NAMALWA (cell line): ENCODE measurements at places on chromosomes 6 and 20.
A peak's percentile ranks its signal among the peaks of the same experiment; 100 is the strongest.

- DNase-seq = no peak
These were observed 2.9 kb upstream of the SPINT3 start for GRCh38 chr20:45518282-45518681.

DNA sequence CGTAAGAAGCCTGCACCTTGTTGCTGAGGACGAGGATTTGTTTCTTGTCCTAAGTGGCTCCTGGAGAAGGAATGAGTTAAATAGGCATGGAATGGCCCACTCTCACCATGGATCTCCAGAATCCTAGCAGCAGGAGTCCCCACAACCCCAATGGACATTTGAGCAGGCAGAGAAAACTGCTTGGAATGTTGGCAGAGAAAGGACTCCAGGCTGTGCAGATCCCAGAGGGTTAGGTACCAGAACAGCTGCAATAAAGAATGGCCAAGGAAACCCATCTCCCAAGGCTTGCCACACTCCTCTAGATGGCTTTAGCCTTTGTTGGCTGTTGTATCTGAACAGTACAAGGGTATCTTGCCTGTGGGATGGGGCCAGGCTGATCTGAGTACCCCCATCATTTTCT is 1415.7 kb upstream of the ADGRB3 start:
- no peak for DNase-seq

- peak; percentile 70 for DNase-seq
These were observed 44.0 kb downstream of the EFCAB8 start for GRCh38 chr20:32902456-32903420.

DNA sequence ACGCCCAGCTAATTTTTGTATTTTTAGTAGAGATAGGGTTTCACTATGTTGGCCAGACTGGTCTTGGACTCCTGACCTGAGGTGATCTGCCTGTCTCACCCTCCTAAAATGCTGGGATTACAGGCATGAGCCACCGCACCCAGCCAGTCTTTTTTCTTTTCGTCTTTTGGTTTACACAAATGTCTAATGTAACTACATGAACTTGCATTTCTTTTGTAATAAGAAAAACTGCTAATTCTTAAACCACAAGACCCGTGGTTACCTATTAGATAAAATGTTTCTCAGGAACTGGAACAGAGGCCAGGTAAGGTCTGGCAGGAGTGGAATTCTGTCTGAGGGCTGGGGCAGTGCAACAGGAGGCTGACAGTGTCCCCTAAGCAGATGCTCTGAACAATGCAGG is 32.7 kb upstream of the GSTA3 start:
- DNase-seq = no peak

GRCh38 chr6:110828396-110828795 is 13.1 kb upstream of the CDK19 start:
- no peak for DNase-seq

GRCh38 chr6:89379281-89379680 is 26.8 kb upstream of the UBE2J1 start:
- DNase-seq = no peak

DNA sequence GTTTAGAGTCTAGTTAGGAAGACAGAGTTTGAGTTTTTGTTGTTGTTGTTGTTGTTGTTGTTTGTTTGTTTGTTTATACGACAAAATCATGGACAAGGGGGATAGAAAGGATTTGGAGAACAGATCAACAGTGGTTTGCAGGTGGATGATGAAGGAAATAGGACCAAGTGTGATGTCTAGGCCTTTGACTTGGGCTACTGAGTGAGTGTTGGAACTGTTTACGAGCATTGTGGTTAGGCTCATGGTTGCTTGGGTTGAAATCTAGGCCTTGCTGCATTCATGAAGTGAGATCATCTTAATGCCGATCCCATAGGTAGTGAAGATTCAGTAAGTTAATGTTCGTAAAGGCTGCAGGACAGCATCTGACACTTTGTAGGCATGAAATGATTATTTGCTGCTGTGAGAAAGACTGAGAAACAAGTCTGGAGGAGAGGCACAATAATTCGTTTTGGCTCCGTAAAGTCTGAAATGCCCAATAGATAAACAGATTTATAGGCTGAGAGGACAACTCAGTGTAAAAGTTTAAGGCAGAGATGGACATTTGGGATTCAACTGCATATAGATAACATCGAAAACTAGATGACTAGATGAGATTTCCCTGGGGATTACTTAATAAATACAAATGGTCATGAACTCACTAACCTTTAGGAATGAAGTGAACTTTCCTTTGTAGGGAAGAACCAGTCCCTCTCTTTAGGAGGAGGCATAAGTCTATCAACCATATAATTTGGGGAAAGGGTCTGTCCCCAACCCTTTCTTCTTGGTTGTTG is 70.0 kb downstream of the HDDC2 start:
- DNase-seq = no peak

DNA sequence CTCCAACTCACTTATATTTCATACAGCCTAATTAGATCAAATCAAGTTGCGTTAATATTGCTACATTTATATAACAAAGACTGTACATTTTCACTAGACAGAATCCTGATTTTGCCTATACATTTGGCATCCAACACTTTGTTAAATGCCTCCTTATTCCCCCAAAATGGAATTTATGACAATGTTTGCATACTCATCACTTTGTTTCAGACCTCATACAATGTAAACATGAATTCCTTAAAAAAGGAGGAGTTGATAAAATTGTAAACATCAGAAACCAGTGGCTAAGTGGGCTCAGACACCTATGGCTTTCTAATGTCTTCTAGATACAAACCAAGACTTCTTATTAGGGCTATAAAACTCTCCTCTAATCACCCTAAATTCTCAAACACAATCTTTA is 87.3 kb downstream of the CHD6 start:
- no peak for DNase-seq

DNA sequence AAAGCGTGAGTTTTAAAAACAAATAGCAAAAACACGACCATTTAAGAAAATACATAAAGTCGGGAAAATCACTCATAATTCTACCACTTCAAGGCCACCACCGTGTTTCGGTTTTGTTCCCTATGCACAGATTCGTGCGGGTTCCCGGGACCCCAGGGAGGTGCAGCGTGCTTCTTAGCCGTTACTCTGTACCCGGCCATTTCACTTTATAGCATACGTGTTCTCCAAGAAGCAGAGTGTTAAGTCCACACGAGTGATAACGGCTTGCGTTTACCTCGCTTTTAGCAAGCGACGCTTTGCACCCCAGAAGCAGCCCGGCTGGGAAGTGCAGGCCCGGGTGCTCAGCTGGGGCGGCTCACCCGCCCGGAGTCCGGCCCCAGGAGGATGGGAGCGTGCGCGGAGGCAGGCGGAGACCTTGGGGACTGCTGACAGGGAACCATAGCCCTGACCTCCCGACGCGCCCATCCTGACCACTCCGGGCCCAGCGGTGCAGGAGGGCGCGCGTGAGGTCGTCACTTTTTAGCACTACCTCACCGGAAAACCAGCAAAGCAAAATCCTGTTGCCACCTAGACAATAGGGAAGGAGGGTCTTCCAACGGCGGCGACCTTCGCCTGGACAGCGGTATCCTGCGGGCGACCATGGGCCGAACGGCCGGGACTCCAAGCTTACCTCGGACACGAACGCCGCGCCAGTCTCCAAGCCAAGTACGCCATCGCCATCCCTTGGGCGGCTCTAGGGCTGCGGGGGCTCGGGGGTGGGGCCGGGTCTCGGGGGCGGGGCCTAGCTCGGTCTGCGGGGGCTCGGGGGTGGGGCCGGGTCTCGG is at the start of gene ECI2:
TSS of gene ECI2 (minus strand) at position 735 of the 824 bp plus-strand sequence. CDS start at position 720, 15 bp downstream.
- DNase-seq = peak; percentile 73

DNA sequence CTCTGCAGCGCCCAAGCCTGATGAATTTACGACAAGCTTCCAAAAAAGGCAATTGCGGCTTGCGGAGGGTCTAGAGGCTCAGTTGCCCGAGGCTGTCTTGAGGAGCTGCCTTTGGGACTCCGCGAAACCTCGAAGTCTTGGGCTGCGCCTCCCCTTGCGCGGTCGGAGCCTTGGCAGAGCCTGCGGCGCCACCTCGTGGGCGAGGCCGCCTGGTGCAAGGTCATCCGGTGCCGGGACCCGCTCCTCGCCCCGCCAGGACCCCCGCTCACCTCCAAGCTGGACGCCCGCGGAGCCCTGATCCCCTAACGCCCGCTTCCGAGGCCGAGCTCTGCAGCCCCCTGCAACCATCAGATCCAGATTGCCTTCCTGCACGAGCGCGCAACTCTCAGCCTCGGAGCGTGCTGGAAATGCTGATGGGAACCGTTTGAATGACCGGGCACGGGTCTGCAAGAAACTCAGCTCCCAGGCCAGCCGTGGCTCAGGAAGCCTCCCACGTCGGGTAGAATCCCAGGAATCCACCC is 14.9 kb upstream of the FAM210B start:
- no peak for DNase-seq

DNA sequence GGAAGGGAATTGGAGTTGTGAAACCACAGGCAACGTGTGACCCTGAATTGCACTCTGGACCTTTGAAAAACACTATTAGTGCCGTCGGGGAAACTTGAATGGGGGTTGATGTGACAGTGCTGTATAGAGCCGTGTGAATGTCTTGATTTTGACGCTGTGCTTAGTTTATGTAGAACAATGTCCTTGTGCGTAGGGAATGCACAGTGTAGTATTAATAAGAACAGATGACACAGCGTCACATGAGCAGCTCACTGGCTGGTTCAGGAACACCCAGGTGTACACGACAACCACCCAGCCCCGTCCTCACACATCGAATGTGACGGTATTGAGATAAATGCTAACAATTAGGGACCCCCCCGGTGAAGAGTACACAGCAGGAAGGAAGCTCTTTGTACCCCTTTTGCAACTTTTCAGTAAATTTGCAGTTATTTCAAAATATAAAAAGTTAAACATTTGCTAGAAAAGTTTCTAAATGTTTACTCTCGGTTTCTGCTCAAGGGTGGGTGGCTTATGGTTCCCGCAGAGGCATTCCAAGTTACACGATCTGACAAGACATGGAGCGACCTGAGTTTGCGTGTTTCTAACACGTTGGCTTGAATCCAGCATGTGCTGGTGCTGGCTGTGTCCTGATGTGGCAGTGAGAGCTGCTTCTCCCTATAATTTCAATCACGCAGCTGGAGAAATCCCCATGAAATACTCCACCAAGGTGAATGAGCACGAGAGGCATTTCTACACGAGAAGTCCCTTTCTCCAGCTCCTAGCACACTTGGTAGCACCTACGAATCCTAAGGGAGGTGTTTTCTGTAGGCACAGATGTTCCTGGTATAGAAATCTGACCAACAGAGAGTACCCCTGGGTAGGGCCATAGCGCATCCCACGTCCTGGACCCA is 208.0 kb upstream of the EXOC2 start:
- DNase-seq = no peak

DNA sequence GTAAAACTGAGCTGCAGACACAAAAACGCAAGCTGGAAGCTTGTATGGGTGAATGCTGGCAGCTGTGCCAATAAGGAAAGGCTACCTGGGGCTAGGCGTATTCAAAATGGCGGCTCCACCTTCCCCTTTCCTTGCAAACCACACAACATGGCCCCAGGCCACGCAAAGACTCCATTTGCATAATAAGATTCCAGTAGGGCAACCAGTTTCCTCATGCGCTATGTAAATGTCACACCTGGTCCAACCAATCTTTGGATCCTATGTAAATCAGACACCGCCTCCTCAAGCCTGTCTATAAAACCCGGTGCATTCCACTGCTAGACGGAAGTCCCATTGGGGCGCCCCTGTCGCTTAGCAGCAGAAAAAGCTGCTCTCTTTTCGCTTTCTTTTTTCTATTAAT is 505.9 kb upstream of the BTBD3 start:
- no peak for DNase-seq

GRCh38 chr6:139262519-139263300 is 29.1 kb downstream of the TXLNB start:
- peak; percentile 57 for DNase-seq

DNA sequence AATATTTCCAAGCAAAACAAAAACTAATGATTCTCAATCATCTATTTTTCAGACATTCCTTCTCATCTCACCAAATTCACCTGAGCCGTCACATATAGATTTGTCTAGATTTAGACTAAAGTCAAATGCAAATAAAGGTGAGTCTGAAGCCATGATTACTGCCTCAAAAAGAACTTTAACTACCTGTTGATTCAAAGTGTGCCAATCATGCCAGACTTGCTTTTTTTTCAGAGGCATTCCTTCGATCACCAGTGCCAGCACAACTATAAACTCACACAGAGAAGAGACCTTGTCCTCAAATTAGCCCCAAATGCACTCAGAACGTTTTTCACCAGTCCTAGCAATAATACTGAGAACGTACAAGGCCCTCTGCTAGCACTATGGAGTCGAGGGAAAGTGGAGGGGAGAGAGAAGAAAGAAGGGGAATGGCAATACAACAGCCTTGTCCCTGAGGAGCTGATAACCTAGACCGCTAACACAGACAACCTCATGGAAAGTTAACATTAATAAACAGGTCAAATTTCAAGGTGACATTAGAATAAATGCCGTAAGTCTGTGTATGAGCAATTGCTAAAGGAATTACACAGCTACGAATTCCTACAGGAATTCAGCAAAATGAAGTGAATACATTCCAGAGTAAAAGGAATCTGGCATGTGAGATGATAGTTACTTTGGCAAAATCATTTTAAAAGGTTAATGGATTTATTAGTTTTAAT is 60.9 kb downstream of the EPB41L2 start:
- DNase-seq = no peak

- DNase-seq = peak; percentile 57
These were observed 57.4 kb upstream of the RNF144B start for GRCh38 chr6:18329776-18330175.

- DNase-seq = no peak
These were observed 37.0 kb upstream of the MCUR1 start for GRCh38 chr6:13851330-13851729.

DNA sequence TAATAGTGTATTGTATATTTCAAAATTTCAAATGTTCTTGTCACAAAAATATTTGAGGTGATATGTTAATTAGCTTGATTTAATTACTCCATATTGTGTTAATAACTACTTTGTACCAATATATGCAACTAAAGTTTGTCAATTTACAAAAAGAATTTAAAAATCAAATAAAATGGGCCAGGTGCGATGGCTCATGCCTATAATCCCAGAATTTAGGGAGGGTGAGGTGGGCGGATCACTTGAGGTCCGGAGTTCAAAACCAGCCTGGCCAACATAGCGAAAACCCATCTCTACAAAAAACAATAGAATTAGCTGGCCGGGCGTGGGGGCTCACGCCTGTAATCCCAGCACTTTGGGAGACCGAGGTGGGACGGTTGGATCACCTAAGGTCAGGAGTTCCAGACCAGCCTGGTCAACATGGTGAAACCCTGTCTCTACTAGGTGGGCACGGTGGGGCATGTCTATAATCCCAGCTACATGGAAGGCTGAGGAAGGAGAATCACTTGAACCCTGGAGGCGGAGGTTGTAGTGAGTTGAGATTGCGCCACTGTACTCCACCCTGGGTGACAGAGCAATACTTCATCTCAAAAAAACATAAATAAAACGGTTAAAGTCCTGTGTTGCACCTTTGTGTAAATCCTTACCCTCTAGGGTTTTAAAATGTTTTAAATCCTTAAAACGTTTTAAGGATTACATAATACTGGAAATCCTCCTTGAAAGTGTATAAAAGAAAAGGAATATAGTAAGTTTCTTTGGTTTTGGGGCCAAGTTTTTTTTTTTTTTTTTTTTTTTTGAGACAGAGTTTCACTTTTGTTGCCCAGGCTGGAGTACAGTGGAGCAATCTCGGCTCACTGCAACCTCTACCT is 4.0 kb downstream of the HSPA1B start:
- no peak for DNase-seq
